ENCODE measurements at places on chromosomes 7 and 10. TPM values are rescaled to one million over a fixed set of nuclear protein-coding genes. Genes with fewer than 3 reads are reported as not detected.

PPP1R17 gene
- total RNA-seq: not detected

GRCh38 chr10:33616956-33617355, 282.5 kb upstream of the NRP1 start:
- no peak overlapping the region for H3K27ac ChIP-seq
- no peak for DNase-seq

GRCh38 chr10:69957886-69958555, 94.6 kb upstream of the MACROH2A2 start:
- H3K4me3 ChIP-seq: no peak overlapping the region
- H3K27me3 ChIP-seq: no peaks in the 10 kb centered on the region
- H3K27ac ChIP-seq: no peak overlapping the region
- H3K4me1 ChIP-seq: no peaks in the 10 kb centered on the region

- no peaks in the 10 kb centered on the region for H3K36me3 ChIP-seq
- no peak for DNase-seq
- H3K27ac ChIP-seq: no peak overlapping the region
- H3K4me1 ChIP-seq: peaks cover 44% of the 10 kb centered on the region
- no peaks in the 10 kb centered on the region for H3K27me3 ChIP-seq
Measured at GRCh38 chr10:114631666-114632417, 26.2 kb downstream of the ABLIM1 start.

DNA sequence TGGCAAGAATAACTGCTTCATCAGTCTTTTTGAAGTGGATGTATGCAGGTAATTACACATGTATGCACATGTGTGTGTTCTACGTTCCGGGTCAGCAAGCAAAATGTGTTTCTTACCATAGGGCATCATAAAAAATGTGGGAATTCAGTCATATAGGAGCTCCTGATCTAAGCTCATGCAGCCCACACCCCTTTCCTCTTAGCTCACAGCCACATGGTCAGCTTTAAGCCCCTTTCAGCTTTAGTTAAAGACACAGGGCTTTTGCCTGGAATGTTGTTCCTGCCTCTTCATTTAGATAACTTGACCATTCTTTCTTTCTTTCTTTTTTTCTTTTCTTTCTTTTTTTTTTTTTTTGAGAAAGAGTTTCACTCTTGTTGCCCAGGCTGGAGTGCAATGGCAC, 258.1 kb downstream of the RPS24 start:
- no peak overlapping the region for H3K27ac ChIP-seq
- H3K4me3 ChIP-seq: no peak overlapping the region
- H3K27me3 ChIP-seq: peaks cover 64% of the 10 kb centered on the region
- H3K4me1 ChIP-seq: no peaks in the 10 kb centered on the region
- no peak for DNase-seq

DNA sequence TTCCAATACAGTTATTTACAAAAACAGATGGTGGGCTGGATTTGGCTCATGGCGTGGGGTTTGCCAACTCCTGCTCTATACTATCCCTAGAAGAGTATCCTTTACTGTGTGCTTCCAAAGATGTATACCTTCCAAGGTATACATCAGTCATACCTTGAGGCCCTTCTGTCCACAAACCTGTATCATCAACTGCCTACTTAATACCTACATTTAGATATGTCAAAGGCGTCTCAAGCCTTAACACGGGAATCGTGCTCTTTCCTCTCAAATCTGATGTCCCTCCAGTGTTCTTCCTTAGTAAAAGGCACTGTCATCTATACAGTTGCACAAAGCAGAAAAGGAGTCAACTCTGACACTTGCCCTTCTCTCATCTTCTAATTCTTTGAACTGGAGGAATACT, 36.9 kb downstream of the NAMPT start:
- DNase-seq: no peak
- H3K27me3 ChIP-seq: no peaks in the 10 kb centered on the region
- H3K27ac ChIP-seq: no peak overlapping the region
- H3K4me3 ChIP-seq: no peak overlapping the region
- H3K4me1 ChIP-seq: no peaks in the 10 kb centered on the region

- H3K4me1 ChIP-seq: no peaks in the 10 kb centered on the region
- H3K4me3 ChIP-seq: no peak overlapping the region
- H3K36me3 ChIP-seq: no peaks in the 10 kb centered on the region
Measured at GRCh38 chr10:58546137-58546536, 33.5 kb downstream of the BICC1 start.

DNA sequence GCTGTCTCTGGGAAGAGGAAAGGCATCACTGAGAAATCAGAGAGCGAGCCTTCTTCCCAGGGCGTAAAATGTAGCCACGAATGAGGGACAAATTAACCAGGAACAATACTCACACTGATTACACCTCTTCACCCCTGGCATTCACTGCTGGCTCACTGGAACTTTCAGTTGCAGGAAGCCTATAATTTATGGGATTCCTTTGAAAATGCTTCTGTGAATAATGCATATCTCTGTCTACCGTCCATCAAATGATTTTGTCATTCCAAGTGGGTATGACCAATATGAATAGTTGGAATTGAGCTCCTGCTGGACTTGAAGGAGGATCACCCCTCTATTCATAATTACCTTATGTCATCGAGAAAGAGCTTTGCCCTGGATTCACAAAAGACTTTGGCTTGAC, 360.3 kb upstream of the FZD8 start:
- H3K27me3 ChIP-seq: no peaks in the 10 kb centered on the region
- H3K4me1 ChIP-seq: no peaks in the 10 kb centered on the region
- no peak for DNase-seq
- H3K4me3 ChIP-seq: no peak overlapping the region
- H3K36me3 ChIP-seq: no peaks in the 10 kb centered on the region
- H3K27ac ChIP-seq: no peak overlapping the region

- DNase-seq: peak; percentile 27
- H3K4me3 ChIP-seq: peak overlapping the region; percentile 96
- H3K27ac ChIP-seq: peak overlapping the region; percentile 13
- peaks cover 5% of the 10 kb centered on the region for H3K36me3 ChIP-seq
- no peaks in the 10 kb centered on the region for H3K27me3 ChIP-seq
Measured at GRCh38 chr7:1027242-1028043, 16.9 kb upstream of the GPR146 start.

DNA sequence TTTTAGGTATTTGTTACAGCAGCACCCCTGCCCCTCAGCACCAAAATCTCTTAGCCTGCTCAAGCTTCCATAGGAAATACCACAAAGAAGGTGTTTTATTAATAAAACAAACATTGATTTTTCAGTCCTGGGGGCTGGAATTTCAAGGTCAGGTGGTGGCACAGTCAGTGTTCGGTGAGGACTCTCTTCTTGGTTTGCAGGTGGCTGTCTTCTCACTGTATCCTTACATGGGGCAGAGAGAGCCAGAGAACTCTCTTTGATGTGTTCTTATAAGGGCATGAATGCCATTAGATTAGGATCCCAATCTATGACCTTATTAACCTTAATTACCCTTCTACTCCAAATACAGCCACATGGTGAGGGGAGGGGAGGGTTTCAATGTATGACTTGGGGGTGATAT, 112.3 kb upstream of the PFKP start:
- H3K27me3 ChIP-seq: no peaks in the 10 kb centered on the region
- no peaks in the 10 kb centered on the region for H3K4me1 ChIP-seq
- H3K27ac ChIP-seq: no peak overlapping the region
- no peak for DNase-seq
- no peaks in the 10 kb centered on the region for H3K36me3 ChIP-seq

DNA sequence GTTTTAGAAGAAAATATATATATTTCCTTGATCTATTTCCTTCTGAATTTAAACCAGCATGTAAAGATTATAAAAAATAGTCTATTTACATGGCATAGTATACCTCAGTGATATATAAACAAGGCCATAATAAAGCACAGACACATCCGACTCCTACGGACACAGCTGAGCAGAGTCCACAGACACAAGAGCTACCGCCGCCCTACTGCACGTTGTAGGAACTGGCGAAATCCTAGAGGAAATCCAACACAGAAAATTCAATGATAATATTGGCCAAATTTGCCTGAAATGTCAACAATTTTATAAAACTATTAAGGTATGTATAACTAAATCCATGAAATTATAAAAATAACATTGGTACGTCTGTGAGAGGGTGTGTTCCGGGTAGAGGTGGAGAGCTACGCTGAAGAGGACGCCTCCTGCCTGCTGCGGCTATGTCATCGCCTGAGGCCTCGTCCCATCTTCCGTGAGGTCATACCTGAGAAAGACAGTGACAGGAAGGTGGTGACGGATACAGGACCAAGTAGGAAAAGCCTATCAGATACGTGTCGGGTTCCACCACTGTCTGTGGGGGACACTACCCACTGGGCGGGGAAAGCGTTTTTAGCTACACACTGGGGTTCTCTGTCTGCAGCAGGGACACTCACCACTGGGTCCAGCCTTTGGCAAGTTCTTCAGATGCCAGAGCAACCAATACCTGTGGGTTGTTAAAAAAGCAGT, 29.3 kb upstream of the NCAPG2 start:
- H3K27me3 ChIP-seq: no peaks in the 10 kb centered on the region
- H3K36me3 ChIP-seq: peaks cover 10% of the 10 kb centered on the region
- no peaks in the 10 kb centered on the region for H3K4me1 ChIP-seq
- DNase-seq: no peak
- H3K4me3 ChIP-seq: no peak overlapping the region

- no peaks in the 10 kb centered on the region for H3K27me3 ChIP-seq
- no peaks in the 10 kb centered on the region for H3K36me3 ChIP-seq
- H3K4me3 ChIP-seq: peak overlapping the region; percentile 91
- peaks cover 24% of the 10 kb centered on the region for H3K4me1 ChIP-seq
Measured at GRCh38 chr10:99659868-99660366, 608 bp downstream of the ENTPD7 start.

- no peaks in the 10 kb centered on the region for H3K36me3 ChIP-seq
- H3K4me3 ChIP-seq: no peak overlapping the region
- no peak overlapping the region for H3K27ac ChIP-seq
Measured at GRCh38 chr10:23955456-23956225, 253.3 kb upstream of the KIAA1217 start.

DNA sequence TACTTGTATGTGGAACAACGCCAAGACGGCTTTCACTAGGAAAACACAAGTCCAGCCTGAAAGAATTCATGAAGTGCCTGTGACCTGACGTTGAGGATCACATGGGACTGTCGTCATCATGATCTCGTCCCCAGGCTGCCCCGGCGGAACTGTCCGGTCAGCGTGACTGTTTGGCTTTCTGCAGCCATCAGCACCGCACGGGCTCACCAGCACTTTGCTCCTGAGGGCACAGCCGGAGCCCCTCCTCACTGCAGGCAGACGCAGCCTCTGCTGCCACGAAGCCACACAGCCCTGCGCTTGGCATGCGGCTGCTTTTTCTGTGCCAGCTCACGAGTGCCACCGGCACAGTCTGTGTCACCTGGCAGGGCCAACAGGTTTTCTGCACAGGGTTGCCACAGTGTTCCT, 9.4 kb upstream of the GET4 start:
- H3K27ac ChIP-seq: no peak overlapping the region
- H3K4me1 ChIP-seq: no peaks in the 10 kb centered on the region
- DNase-seq: no peak
- H3K36me3 ChIP-seq: peaks cover 23% of the 10 kb centered on the region
- H3K27me3 ChIP-seq: no peaks in the 10 kb centered on the region
- H3K4me3 ChIP-seq: no peak overlapping the region

- no peaks in the 10 kb centered on the region for H3K36me3 ChIP-seq
- H3K4me1 ChIP-seq: no peaks in the 10 kb centered on the region
- no peak for DNase-seq
- no peak overlapping the region for H3K4me3 ChIP-seq
- no peak overlapping the region for H3K27ac ChIP-seq
Measured at GRCh38 chr7:69129951-69130350, 468.3 kb upstream of the AUTS2 start.

- no peaks in the 10 kb centered on the region for H3K4me1 ChIP-seq
- DNase-seq: no peak
- H3K36me3 ChIP-seq: peaks cover 53% of the 10 kb centered on the region
- no peaks in the 10 kb centered on the region for H3K27me3 ChIP-seq
Measured at GRCh38 chr10:68434657-68435056, 27.6 kb upstream of the RUFY2 start.

DNA sequence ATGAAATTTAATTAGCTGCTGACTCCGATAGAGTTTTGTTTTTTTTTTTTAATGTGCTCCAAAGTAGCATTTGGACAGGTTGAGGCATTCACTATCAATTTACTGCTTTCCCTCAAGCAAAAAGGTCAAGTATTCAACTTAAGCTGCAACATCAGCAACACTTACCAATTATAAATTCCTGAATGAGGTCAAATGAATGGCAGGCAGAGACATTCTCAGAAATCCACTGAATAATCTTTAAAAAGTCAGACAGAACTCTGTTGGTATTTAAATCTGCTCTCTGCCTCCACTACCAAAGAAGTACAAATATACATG, 62.8 kb downstream of the GSAP start:
- H3K27me3 ChIP-seq: no peaks in the 10 kb centered on the region
- peaks cover 3% of the 10 kb centered on the region for H3K4me1 ChIP-seq

DNA sequence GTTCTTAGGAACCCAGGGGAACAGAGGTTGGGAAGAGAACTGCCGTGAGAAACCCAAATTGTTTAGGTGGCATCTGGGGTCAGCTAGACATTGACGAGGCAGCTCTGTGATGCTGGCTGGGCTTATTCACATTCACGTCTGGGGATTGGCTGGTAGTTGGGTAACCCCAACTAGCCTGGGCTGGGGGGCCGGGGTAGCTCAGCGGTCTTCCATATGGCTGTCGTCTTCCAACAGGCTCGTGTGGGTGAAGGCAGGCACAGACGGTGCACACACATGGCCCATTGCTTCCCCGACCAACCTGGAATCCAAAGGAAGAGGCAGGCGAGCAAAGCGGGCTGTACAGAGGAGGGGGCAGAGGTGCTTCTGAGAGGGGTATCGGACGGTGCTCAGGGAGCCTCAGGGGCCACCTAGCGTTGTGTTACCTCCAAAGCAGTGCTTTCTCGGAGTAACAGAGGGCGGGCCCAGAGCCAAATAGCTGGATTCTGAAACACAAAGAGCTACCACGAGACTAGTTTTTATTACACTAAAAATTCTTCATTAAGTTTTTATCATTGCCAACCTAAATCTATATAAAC, 34.5 kb downstream of the MKI67 start:
- H3K27me3 ChIP-seq: no peaks in the 10 kb centered on the region
- no peak overlapping the region for H3K4me3 ChIP-seq
- H3K4me1 ChIP-seq: no peaks in the 10 kb centered on the region
- no peak for DNase-seq

DNA sequence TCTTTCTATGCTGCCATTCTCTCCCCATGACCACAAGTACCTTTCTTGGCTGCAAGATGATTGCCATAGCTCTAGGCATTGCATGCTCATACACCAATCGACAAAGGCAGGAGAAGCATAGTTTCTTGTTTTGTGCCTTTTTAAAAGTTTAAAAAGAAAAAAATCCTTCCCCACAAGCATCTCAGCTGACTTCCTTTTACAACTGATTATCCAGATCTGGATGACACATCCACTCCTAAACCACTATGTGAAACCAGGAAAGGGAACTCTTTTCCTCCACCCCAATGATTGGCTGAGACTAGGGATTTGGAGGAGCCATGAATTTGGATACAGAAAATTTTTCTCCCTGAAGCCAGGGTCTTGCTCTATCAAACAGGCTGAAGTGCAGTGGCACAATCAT, 14.5 kb upstream of the LRRC4 start:
- H3K36me3 ChIP-seq: peaks cover 10% of the 10 kb centered on the region
- no peak for DNase-seq
- H3K27ac ChIP-seq: no peak overlapping the region
- H3K4me1 ChIP-seq: peaks cover 11% of the 10 kb centered on the region
- H3K4me3 ChIP-seq: no peak overlapping the region
